ENCODE measurements at places on chromosomes 7 and 10. TPM values are rescaled to one million over a fixed set of nuclear protein-coding genes. Genes with fewer than 3 reads are reported as not detected.

UPK3BL2 gene
- 0.45 TPM for total RNA-seq

SLC18A3 gene
- total RNA-seq: not detected

PAOX gene
- 4.4 TPM for total RNA-seq

SFRP5 gene
- not detected for total RNA-seq

ICA1 gene
- total RNA-seq: 1.0 TPM

ACTR3C gene
- 0.17 TPM for total RNA-seq

ATP6V0A4 gene
- not detected for total RNA-seq

NRP1 gene
- 147 TPM for total RNA-seq

GPNMB gene
- 13.8 TPM for total RNA-seq

PRSS37 gene
- total RNA-seq: not detected

MTG1 gene
- 34.8 TPM for total RNA-seq

SEMA4G gene
- total RNA-seq: 2.2 TPM

CACNB2 gene
- total RNA-seq: 2.2 TPM

NRCAM gene
- 3.0 TPM for total RNA-seq

PLAC9 gene
- 23.6 TPM for total RNA-seq

ORC5 gene
- total RNA-seq: 12.9 TPM

INHBA gene
- total RNA-seq: 4.9 TPM

CTAGE4 gene
- 0.59 TPM for total RNA-seq

EIF4H gene
- 294 TPM for total RNA-seq

PSD gene
- total RNA-seq: 0.67 TPM

CALML5 gene
- not detected for total RNA-seq

IFIT2 gene
- 2.0 TPM for total RNA-seq

LIPN gene
- not detected for total RNA-seq

SFTPA1 gene
- not detected for total RNA-seq

PON3 gene
- not detected for total RNA-seq

FRMD4A gene
- total RNA-seq: 28.4 TPM

SLC13A1 gene
- total RNA-seq: not detected

ASB10 gene
- not detected for total RNA-seq

NEUROG3 gene
- total RNA-seq: not detected

GPER1 gene
- 4.2 TPM for total RNA-seq

EGFR gene
- 42.0 TPM for total RNA-seq

AOC1 gene
- total RNA-seq: not detected

NPFFR1 gene
- total RNA-seq: not detected

NYAP1 gene
- total RNA-seq: 1.8 TPM

KLLN gene
- 0.30 TPM for total RNA-seq

ASB15 gene
- not detected for total RNA-seq

PON2 gene
- 52.0 TPM for total RNA-seq

ENO4 gene
- 0.17 TPM for total RNA-seq

TSPAN33 gene
- 0.67 TPM for total RNA-seq

FKBP6 gene
- not detected for total RNA-seq

WDR86 gene
- total RNA-seq: 6.7 TPM

LEP gene
- not detected for total RNA-seq

Data from bronchus fibroblast of lung (primary cell).